ENCODE measurements at places on chromosomes 1 and 21.

DNA sequence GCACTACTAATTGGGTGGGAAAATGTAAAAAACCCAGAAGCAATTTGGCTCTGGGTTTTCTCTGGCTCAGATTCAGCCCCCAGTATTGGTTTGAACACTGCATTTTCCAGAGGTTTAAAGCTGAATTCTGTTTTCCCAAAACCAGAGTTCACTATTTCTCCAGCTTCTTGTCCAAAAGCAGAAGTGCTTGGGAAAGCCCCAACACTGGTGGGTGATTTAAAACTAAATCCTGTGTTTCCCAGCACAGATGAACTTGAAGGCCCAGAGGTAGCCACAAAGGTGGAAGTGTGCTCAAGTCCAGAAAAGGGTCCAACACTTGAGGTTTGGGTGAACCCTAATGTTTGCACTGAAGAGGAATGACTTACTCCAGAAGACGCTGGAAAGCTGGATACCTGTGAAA is 678 bp downstream of the MCM3AP start:
- H3K4me3 ChIP-seq = peak overlapping the region; percentile 92
- H3K27ac ChIP-seq = peak overlapping the region; percentile 87
- H3K27me3 ChIP-seq = no peaks in the 10 kb centered on the region
- no peak for DNase-seq
- peaks cover 53% of the 10 kb centered on the region for H3K36me3 ChIP-seq

DNA sequence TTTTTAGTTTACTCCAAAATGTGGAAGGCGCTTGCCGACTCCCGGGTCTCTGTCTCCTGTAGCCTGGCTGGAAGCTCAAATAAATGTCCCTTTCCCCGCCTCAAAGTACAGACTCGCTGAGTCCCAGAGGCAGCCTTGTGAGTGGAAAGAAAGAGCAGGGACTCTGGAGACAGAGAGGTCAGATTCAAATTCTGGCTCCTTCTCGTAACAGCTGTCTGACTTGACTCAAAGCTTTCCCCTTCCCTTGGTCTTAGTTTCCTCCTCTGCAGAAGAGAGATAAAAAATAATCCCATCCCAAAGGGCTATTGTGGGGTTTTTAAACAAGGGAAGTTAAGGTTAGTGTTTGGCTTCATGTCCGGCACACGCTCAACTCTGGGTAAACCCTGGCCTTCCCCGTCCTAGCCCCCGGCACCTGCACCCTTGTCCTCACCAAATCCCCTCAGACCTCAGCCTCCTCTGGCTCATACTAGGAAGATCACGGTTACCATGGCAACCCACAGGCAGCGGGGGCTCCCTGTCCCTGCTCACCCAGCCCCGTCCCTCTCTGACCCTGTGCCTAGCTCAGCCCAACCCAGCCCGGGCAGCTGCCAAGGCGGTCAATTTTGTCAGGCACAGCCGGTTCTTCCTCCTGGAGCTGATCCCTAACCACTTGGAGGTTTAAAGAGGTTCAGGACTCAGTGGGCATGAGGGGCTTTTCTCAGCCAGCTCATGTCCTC is 49.2 kb upstream of the IGSF21 start:
- no peak overlapping the region for H3K27ac ChIP-seq
- no peak for DNase-seq
- H3K36me3 ChIP-seq = no peaks in the 10 kb centered on the region
- no peak overlapping the region for H3K4me3 ChIP-seq

- peaks cover 23% of the 10 kb centered on the region for H3K36me3 ChIP-seq
- H3K27me3 ChIP-seq = peaks cover 9% of the 10 kb centered on the region
- DNase-seq = no peak
Observed at GRCh38 chr1:1101503-1101902, 14.4 kb downstream of the C1orf159 start.

DNA sequence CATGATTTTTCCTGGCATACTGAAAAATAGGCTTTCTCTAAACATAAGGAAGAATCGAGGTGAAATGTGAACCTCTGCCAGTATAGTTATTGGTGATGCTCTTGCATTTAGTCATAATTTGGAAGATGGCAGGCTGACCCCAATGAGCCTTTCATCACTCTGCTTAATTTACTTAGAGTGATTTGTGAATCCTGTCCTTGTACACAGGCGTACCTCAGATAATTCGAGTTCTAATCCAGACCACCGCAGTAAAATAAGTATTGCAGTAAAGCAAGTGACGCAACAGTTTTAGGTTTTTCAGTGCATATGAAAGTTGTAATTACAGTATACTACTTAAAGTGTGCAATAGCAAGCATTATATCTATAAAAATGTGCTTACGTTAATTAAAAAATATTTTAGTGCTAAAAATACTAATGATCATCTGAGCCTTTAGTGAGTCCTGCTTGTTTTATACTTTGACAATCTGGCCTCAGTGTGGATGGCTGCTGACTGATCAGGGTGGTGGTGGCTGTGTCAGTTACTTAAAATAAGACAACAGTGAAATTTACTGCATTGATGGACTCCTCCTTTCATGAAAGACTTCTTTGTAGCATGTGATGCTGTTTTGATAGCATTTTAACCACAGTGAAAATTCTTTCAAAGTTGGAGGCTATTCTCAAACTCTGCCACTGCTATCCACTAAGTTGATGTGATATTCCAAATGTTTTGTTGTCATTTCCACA is 1.7 kb downstream of the PKNOX1 start:
- H3K4me1 ChIP-seq = peaks cover 26% of the 10 kb centered on the region
- peaks cover 23% of the 10 kb centered on the region for H3K36me3 ChIP-seq
- DNase-seq = no peak
- H3K4me3 ChIP-seq = peak overlapping the region; percentile 90
- H3K27me3 ChIP-seq = no peaks in the 10 kb centered on the region

DNA sequence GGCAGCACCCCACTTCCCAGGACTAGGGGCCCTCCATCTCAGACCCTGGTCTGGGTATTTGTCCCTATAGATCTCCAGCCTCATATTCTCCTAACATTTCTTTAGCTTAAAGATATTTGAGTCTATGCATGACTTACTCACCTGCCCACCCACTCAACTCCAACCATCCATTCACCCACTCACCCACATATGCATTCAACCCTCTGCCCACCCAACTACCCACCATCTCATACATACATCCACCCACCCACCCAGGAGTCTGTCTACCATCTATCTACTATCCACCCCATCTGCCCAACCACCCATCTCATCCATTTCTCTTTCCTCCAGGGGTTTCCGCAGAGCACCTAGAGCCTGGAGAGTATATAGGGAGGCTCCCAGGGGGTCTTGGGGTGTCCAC is 42.7 kb downstream of the FAAH start:
- no peak for DNase-seq
- no peaks in the 10 kb centered on the region for H3K36me3 ChIP-seq
- no peak overlapping the region for H3K27ac ChIP-seq

- H3K4me1 ChIP-seq = no peaks in the 10 kb centered on the region
- no peaks in the 10 kb centered on the region for H3K27me3 ChIP-seq
- no peak overlapping the region for H3K4me3 ChIP-seq
- no peak for DNase-seq
Observed at GRCh38 chr21:32082466-32082865, 196.4 kb downstream of the MIS18A start.

DNA sequence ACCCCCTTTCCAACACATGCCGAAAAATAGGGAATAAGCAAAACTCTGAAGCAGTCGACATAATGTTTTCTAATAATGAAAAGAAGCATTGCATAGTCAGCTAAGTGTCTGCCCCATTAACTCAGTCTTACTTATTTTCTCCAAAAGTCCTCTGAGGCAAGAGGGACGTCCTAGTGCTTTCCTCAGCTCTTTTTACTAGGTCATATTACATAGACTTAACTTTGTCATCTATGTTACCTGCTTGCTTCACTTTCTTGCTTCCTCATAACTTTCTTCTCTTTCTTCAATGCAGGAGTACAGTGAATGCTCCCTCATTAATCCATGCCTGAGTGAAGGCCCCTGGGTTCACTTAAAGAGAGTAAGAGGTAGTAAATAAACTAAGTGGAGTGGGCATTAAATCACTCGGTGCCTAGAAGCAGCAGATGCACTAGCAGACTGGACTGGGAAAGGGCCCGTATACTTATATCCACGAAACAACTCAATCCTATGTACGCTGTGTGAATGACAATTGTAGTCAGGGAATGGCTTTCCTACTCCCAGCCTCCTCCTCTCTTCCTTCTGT is 210.5 kb upstream of the SPAG17 start:
- no peak overlapping the region for H3K27ac ChIP-seq
- H3K27me3 ChIP-seq = no peaks in the 10 kb centered on the region
- H3K4me1 ChIP-seq = no peaks in the 10 kb centered on the region

DNA sequence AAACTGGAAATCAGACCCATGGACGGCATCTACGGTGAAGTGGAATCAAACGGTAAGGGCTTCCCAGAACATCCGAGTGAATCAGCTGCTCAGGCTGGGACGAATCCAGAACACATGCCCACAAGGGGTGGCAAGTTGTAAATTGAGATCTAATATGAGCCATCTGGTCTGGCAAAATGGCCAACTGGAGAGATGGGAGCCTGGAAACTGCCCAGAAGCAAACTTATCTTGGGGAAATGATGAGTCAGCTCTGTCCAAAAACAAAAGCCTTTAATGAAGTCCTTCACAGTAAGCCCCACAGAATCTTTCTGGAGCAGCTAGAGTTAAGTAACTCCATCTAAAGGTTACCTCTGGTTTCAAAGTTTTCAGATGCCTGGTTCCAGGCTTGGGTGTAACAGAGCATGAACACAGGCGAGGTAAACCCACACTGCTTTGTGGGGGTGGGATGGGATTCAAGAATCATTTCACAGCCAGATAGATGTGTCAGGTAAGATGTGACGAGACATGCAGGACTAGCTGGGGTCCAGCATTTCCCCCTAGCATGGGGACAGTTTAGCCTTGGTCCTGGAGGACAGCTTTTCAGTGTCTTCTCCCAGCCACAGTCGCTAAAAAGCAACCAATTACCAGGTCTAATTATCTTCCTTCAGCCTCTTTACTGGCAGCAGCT is 10.5 kb upstream of the SRP9 start:
- H3K36me3 ChIP-seq = no peaks in the 10 kb centered on the region
- H3K4me1 ChIP-seq = no peaks in the 10 kb centered on the region
- H3K4me3 ChIP-seq = no peak overlapping the region
- peaks cover 3% of the 10 kb centered on the region for H3K27me3 ChIP-seq

DNA sequence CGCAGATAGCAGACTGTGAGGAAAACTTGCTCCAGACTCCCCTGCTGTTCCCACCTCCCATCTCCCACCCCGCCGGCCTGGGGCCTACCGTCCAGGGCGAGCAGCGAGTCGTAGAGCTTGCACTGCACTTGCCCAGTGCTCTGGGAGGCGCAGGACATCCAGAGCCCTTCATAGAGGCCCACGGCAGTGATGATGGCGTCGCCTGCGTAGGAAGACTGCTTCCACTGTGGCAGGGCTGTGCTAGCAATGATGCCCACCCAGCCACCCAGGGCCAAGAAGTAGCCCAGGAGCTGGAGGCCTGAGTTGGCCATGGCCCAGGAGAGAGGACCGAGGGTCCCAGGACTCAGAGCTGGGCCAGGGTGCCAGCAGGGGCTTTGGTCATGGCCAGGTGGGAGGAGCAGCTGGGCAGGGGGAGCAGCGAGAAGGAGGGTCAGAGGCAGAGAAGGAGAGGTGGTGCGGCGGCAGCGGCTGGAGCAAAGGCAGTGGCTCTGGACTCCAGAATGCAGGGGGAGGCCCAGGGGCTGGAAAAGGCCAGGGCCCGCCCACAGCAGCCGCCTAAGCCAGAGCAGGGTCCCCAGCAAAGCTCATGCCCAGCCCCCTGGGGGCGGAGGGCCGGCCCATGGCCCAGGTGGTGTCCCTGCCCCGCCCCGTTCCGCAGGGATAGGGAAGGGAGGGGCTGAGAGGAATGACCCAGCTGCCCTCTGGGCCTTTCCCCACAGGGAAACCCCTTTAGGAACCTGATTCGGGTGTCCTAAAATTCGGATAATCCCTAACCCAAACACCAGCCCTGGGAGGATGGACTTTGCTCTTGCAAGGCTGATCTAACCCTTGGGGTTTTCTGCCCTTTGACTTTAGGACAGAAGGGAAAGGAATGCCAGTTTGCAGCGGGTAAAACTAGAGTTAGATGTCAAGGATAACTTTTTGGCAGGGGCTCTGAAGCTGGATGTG is at the start of gene CLDN19:
Gene CLDN19, minus strand, starts transcription at position 484 of the 948 bp plus-strand sequence. Its CDS starts 173 bp downstream, at position 311.
- no peaks in the 10 kb centered on the region for H3K36me3 ChIP-seq
- H3K4me3 ChIP-seq = no peak within 1 kb of the TSS
- DNase-seq = no peak
- peaks cover 7% of the 10 kb centered on the region for H3K4me1 ChIP-seq

GRCh38 chr1:97936976-97937375 is 16.1 kb upstream of the DPYD start:
- H3K27ac ChIP-seq = no peak overlapping the region
- peaks cover 18% of the 10 kb centered on the region for H3K27me3 ChIP-seq
- H3K36me3 ChIP-seq = peaks cover 7% of the 10 kb centered on the region
- H3K4me1 ChIP-seq = peaks cover 30% of the 10 kb centered on the region

- H3K36me3 ChIP-seq = no peaks in the 10 kb centered on the region
- no peak overlapping the region for H3K4me3 ChIP-seq
- no peak overlapping the region for H3K27ac ChIP-seq
- DNase-seq = peak; percentile 69
Observed at GRCh38 chr1:228938537-228938901, 203.2 kb downstream of the RHOU start.

- H3K36me3 ChIP-seq = no peaks in the 10 kb centered on the region
- H3K27me3 ChIP-seq = no peaks in the 10 kb centered on the region
- no peak for DNase-seq
- H3K4me1 ChIP-seq = no peaks in the 10 kb centered on the region
Observed at GRCh38 chr1:97170300-97170699, 448.7 kb downstream of the PTBP2 start.

GRCh38 chr21:36422279-36423098 is 37.3 kb downstream of the CHAF1B start:
- H3K36me3 ChIP-seq = peaks cover 14% of the 10 kb centered on the region
- H3K4me3 ChIP-seq = no peak overlapping the region
- DNase-seq = peak; percentile 76
- peaks cover 12% of the 10 kb centered on the region for H3K4me1 ChIP-seq
- H3K27me3 ChIP-seq = no peaks in the 10 kb centered on the region
- H3K27ac ChIP-seq = no peak overlapping the region

DNA sequence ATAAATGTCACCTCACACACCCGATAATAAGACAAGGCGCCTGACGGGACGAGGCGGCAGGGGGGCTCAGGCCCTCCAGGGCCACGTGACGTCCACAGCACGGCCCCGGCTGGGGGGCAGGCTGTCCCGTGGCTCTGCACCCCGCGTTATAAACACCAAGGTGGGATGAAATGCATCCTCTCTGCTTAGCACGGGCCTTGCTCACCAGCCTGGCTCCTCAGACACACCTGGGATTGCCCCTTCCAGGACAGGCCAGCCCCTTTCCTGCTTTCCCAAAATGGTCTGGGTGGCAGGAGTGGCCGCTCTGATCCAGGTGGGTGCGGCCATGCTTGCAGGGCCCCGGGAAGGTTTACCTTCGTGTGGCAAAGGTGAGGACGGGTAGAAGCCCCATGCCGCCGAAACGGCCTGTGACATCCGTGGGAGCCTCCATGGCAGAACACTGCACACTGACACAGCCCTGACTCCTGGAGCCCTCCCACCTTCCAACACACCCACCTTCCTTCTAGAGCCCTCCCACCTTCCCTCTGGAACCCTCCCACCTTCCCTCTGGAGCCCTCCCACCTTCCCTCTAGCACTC is 35.9 kb downstream of the SLC19A1 start:
- DNase-seq = no peak
- H3K4me1 ChIP-seq = peaks cover 4% of the 10 kb centered on the region
- H3K4me3 ChIP-seq = no peak overlapping the region
- H3K36me3 ChIP-seq = no peaks in the 10 kb centered on the region
- no peak overlapping the region for H3K27ac ChIP-seq
- H3K27me3 ChIP-seq = no peaks in the 10 kb centered on the region
